Stimulated activated CD8-positive, alpha-beta memory T cell treated with anti-CD3 and anti-CD28 coated beads, Interleukin-4, amount 100 ng/mL, for 4 hours (primary cell): ENCODE measurements at places on chromosomes 7 and 10.

- no peak for DNase-seq
Observed at GRCh38 chr7:38756521-38756920, 125.3 kb upstream of the AMPH start.

- DNase-seq: no peak
Observed at GRCh38 chr10:1524540-1524939, 212.8 kb downstream of the ADARB2 start.

DNA sequence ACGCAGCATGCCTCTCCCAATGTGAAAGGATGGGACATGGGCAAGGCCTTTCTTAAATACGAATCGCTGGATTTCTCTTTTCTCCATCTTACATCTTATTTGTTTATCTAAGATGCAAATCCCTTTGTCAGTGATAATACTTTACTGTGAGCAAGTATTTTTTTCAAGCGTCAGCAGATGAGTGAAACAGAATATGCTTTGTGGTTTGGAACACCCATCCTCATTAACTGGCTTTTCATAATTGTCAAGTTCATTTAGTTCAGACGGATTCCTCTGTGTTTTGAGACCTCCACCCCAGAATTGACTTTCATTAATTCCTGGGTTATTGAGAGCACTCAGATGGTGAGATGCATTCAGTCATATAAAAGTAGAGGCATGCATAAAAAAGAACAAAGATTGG lies 149.8 kb downstream of the NSUN6 start:
- DNase-seq: no peak

DNA sequence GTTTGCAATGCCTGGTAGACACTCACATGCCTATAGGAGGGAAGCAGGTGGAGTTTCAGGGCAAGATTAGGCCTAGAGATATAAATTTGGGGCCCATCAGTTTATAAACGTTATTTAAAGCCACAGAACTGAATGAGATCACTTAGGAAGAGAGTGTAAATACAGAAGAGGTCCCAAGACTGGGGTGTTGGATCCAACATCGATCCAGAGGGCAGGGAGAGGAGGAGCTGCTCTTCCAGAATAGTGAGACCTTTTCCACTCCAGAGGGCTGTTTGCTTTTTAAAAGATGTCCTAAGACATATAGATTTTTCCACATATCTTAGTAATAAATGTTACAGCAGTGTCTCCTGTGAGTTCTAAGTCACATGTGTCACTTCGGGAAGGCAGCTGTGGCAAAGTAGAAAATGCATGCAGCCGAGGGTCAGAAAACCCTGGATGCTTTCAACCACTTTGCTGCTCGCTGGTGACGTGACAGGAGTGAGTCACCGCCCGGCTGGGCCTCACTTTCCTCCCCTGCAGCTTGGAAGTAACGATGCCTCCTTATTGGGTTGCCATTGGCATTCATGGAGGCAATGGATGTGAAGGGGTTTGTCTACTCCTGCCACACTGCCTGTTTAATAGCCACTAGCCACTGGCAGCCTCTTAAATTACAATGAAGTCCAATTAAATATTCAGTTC lies 95.4 kb downstream of the TRIL start:
- no peak for DNase-seq

DNA sequence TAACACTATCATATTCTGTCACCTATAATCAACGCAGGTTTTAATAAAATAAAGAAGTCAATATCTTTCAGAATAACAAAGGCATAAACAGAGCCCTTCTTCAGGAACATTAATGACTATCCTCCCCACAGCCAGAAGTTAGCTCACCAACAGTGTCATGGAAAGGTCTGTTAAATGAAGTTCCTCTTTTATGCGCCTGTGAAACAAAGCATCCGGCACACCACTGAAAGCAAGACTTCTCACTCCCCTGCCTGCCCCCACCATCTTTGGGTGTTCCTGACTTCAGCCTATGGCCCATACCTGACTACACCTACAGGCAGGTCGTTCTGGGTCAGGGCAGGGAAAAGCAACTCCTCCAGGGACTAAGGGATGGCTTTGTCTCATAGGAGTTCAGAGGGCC lies 205.4 kb downstream of the FANK1 start:
- DNase-seq: no peak

GRCh38 chr7:44279286-44279685 lies 46.1 kb downstream of the CAMK2B start:
- no peak for DNase-seq

DNA sequence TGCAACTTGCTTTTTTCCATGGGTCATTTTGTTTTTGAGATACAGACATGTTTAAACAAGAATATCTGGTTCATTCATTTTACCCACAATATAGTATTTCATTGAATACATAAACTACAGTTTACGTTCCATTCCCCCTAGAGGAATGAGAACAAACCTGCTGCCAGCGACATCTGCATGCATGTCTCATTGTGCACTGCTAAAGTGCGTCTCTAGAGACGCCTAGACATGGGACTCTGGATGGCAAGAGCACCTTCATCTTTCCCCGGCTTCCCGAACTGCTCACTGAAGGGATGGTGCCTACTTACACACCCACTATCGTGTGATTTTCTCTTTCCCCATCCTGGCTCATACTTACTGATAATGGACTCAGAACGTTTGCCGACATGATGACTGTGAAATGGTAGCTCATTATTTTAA lies 1.2 kb upstream of the ZNF777 start:
- DNase-seq: no peak

- DNase-seq: no peak
Observed at GRCh38 chr7:127154958-127155357, 97.8 kb downstream of the GRM8 start.

- DNase-seq: no peak
Observed at GRCh38 chr10:80996615-80997193, 459.0 kb downstream of the SH2D4B start.

DNA sequence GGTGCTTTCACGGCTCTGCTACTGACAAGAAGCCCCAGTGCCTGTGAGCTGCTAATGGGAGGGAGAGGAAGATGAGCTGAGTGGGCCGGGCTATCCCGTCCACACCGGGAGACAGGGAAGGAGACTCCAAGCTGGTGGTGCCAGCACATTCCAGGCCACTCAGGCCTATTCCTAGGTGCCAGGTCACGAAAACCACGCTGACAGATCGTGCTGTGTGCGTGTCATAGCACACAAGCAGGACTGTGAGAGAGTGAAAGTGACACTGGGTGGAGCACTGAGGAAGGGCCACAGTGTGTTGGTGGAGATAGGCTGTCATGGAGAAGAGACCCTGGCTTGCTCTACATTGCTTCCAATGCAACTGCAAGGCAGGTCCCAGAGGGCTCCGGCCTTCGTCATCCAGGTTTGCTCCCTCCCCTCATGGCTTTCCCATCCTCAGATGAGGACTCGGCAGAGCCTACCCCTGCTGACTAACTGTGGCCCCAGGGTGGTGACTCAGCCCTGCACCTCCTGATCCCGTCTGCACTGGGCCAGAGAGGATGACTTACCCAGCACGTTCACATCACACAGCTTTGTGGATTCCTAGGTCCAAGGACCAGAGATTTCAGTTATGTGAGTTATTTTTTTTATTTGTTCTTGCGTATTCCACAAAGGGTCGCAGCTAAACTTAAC lies 167.3 kb downstream of the EGFR start:
- DNase-seq: no peak

DNA sequence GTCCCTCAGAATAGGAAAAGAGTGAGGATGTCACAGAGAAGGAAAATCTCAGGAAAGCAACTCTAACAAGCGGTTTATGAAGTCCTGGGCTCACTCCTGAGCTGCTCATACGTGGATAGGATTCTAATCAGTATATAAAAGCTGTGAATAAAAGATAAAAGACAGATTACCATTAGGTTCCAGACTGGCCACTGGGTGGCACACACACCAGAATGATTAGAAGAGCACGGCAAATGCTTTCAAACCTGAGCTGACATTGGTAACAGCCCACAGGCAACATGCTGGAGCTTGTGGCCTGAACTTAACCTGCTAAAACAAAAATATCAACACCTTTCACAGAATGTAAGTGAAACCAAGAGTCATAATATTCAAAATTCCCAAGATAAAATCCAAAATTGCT lies 370.8 kb downstream of the GRID1 start:
- no peak for DNase-seq

GRCh38 chr10:111275091-111275490 lies 198.3 kb downstream of the ADRA2A start:
- no peak for DNase-seq

DNA sequence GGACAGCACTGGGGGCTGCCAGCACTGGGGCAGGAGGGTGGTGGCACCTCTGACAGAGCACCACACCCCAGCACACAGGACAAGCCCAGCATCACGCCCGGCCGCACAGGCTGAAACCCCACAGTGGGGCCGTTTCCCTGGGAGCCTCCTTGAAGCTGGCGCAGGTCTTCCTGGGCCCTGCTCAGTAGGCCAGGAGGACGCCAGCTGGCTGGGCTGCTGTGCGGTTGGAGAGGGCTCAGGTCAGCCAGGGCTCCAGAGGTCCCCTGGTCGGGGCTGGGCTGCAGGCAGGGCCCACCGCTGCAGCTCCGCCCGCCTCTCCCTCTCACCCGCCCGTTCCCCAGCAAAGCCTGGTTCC lies 137.3 kb downstream of the TCERG1L start:
- DNase-seq: no peak

DNA sequence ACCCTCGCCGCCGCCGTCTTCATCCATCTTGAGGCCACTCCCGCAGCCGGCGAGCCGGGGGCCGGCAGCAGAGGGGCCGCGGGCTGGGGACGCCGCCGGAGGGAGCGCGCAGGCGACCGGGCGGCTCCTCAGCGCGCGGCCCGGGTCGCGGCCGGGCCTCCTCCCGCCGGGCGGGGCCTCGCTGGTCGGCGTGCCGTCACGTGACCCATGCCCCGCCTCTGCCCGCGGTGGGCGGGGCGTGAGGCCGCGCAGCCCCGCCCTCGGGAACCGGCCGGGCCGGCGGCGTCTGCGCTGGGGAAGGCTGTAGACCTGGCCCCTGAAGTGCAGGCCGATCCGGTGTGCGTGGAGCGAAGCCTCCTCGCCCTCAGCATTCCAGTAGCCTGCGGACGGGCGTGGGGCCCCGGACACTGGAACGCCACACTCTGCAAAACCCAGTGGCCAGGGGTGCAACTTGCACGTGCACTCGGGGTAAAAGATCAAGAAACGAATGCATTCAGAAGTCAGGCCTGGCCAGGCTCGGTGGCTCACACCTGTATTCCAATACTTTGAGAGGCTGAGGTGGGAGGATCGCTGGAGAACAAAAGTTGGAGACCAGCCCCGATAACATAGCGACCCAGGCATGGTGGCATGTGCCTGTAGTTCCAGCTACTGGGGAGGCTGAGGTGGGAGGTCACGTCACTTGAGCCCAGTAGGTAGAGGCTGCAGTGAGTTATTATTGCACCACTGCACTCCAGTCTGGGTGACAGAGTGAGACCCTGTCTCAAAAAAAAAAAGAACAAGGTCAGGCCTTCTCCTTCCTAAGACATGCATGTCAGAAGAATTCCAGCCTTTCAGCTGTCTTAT lies at the start of gene CYTH3:
Gene CYTH3, minus strand, starts transcription at position 144 of the 843 bp plus-strand sequence. Its CDS starts 117 bp downstream, at position 27.
- peak; percentile 29 for DNase-seq

DNA sequence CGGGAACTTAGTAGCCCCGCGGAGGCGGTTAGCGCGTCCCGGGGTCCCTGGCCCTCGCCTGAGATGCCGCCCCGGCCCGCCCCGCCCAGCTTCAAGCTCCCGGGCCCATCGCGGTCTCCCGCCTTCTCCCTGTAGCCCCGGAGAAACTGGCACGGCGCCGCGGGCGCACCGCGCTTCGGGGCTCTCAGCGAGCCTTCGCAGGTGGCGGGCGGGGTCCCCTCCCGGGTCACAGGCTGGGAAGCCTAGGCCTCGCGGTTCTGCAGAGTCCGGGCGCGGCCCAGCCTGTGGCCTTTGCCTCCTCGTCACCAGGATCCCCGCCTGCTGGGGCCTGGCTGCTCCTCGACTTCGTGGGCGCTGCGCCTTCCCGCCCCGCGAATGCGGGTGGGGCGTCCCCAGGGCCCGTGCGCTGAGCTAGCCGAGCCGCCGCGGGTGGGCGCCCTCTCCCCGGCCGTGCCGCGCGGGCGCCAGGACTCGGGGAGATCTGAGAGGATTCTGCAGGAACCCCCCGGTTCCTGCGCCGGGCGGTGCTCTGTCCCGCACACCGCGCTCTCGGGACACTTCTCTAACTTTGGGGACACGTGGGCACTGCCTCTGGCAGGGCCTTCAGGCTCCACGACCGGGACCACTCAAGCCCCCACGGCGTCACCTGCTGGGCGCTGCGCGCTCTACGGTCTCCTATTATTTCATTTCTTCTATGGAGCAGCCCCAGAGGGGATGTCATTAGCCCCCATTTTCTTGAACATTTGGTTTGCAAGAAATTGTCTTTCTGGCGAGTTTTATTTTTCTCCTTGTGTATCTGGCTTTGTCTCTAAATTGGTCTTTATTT lies 682 bp upstream of the RGS10 start:
- peak; percentile 24 for DNase-seq

GRCh38 chr7:50330696-50331095 lies 26.2 kb downstream of the IKZF1 start:
- no peak for DNase-seq

DNA sequence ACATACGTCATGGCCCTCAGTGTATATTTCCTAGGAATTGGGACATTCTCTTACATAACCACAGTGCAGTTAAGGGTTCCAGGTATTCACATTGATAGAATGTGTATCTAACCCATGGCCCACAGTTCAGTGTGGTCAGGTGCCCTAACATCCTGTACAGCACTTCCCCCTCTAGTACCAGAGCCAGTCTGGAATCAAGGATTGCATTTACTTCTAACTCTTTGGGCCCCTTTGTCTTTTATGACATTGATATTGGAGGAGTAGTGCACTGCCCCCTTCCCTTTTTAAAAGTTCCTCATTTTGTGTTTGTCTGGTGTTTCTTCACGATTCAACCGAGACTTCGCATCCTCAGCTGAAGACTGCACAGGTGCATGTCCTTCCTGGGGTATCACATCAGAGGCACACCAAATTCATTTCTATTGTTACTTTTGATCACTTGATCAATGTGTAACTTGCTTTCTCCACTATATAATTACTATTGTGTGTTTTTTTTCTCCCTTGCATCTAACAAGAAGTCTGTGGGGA lies 22.4 kb upstream of the NPFFR1 start:
- no peak for DNase-seq

GRCh38 chr7:1175597-1175966 lies 15.6 kb upstream of the ZFAND2A start:
- no peak for DNase-seq

- DNase-seq: no peak
Observed at GRCh38 chr10:97180363-97180755, 5.4 kb downstream of the SLIT1 start.

- DNase-seq: no peak
Observed at GRCh38 chr10:108902619-108903285, 1020.6 kb downstream of the XPNPEP1 start.

DNA sequence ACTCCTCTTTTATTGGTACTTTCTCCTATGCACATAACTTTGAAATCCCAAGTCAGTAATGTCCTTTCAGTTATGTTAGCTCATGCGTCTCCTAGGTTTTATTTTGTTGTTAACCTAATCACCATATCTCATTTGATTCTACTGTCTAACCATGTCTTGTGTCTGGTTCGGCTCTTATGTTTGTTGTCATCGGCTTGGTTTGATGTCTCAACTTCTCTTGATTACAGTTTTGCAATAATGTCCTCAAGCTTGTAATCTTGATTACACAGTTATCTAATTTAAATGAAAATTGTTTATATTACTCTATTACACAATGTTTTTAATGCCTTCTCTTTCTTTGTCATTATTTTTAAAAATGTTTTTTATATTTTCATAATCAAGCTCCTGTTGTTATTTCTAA lies 35.9 kb upstream of the SEMA3A start:
- DNase-seq: no peak

- DNase-seq: no peak
Observed at GRCh38 chr10:88971221-88972061, 18.9 kb upstream of the ACTA2 start.

- no peak for DNase-seq
Observed at GRCh38 chr10:91592266-91592975, 40.5 kb downstream of the PPP1R3C start.

GRCh38 chr10:109405338-109405737 lies 518.0 kb downstream of the XPNPEP1 start:
- DNase-seq: no peak

- no peak for DNase-seq
Observed at GRCh38 chr10:78664929-78665553, 403.7 kb upstream of the ZMIZ1 start.
